ENCODE measurements at places on chromosomes 1 and 21.

- DNase-seq = no peak
Measured at GRCh38 chr1:41462680-41463004, 21.8 kb downstream of the EDN2 start.

- DNase-seq = no peak
Measured at GRCh38 chr1:220529521-220530020, 1.6 kb downstream of the MARK1 start.

DNA sequence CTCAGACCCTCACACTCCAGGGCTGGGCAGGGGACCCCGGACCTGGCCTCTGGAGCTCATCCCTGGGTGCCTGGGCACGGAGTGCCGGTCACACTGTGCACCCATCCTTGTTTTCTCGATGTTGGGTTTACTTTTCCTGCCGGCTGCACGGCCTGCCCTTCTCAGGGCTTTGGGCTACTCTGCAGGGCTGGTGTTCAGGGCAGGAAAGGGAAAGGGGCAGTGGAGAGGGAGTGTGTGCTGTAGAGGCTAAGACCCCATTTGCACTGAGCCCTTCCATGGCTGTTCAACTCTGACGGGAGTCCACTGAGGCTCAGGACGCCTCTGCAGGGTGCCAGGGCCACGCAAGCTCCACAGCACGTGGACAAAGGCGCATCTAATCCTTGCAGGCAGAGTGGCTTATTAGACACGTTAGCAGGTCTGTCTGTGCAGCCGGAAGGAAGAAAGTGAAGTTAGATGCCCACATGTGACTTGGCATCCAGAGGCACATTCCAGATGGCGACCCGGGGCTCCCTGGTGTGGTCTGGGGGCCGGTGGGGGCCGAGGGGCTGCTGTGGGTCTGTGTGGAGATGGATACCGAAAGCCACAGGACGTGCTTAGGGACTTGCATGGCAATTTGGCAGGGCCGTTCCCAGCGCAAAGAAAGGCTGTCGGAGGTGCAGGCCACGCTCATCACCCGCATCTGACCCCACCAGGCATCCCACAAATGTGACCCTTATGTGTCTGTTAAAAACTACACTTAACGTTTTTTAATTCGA lies 33.6 kb downstream of the COL18A1 start:
- DNase-seq = no peak

DNA sequence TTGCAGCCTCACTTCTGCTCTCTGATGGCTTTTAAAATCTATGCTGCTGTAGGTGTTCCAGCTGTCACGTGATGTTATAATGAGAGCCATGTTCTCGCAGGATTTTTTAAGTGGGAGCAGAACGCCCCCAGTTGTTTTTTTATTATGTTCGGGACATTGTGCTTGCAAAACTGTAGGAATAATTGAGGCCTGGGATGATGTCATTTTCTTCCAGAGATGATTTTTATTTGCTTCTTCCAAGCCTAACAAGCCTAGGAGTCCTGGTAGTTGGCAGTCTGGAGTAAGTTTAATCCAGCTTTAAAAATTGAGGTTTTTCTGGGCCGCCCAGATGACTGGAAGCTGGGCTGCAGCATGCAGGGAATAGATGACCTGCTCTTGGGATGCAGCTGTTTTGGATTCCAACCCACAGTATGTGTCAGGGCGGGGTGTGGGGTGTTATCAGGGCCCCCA lies 34.6 kb upstream of the CHIT1 start:
- no peak for DNase-seq

DNA sequence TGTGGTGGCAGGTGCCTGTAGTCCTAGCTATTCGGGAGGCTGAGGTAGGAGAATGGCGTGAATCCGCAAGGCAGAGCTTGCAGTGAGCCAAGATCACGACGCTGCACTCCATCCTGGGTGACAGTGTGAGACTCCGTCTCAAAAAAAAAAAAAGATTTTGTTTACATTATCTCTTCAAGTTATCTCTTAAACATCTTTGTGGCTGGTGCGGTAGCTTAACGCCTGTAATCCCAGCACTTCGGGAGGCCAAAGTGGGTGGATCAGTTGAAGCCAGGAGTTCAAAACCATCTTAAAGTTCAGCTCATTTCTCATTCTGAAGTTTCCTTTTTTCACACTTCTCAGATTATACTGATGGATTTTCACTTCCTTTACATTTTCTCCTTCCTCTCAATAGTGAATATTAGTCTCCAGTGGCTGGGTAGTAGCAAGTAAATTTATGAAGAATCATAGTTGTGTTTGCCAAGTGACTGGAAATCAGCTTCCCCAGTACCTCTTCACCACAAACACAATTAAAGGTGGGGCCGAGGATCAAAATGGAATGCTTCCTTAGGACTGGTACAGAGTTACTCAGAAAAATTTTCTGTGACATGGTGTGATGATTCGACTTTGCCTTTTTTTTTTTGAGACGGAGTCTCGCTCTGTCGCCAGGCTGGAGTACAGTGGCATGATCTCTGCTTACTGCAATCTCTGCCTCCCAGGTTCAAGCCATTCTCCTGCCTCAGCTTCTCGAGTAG lies 13.8 kb downstream of the PIP5K1A start:
- no peak for DNase-seq

DNA sequence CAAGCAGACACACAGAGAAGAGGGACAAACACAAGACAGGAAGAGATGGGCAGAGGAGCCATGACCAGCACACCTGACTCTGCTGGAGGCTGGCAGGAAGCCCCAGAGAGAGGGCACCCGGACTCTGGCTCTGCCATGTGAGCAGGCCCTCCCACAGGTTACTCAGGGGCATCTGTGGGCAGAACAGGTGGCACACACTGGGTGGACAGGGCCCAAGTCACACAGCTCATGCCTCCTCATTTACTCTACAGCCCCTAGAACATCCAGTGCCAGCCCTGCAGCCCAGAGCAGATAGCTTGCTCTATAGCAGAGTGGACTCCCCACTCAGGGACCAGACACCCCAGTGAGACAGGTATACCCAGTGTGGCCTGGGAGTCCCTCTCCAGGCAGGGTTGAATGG lies 28.7 kb downstream of the PACC1 start:
- no peak for DNase-seq

GRCh38 chr1:161074676-161075368 lies 5.1 kb upstream of the ARHGAP30 start:
- no peak for DNase-seq

- DNase-seq = no peak
Measured at GRCh38 chr1:87706779-87707228, 378.1 kb downstream of the LMO4 start.

DNA sequence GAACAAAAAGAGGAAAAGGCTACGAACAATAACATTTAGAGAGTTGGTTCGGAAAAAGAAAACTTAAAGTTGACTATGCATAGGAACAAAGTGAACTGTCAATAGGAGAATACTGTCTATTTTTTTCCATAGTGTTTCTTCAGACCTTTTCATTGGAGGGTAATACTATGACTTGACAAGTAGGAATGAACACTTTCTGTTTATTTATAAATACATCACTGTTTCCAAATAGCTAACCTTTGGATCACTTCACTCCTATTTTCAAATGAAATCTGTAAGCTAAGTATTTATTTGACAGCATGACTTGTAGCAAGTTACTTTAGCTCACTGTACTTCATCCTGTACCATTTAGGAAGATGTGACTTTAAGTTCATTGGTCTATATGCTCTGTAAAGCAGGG lies 221.3 kb downstream of the COL24A1 start:
- DNase-seq = no peak

- no peak for DNase-seq
Measured at GRCh38 chr1:240234485-240235210, 143.0 kb downstream of the FMN2 start.

DNA sequence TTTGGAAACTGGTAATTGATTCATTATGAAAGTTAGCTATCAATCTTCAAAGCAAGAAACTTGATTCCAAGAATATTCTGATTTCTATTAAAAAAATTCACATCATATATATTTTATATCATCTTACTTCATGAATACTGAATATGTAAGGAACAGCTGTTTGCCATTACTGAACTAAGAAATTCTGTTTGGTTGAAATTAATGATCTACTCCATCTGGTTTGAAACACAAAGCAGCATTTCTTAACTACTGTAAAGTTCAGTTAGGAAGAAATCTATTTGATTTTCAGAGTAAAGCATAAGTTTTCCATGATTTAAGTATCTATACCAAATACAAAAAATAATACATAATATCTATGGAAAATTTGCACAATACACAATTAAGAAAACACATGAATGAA lies 66.0 kb upstream of the SCYL3 start:
- DNase-seq = no peak

- DNase-seq = peak; percentile 17
Measured at GRCh38 chr1:182149411-182149965, 88.0 kb upstream of the ZNF648 start.

GRCh38 chr1:206512851-206513180 lies 5.5 kb downstream of the RASSF5 start:
- DNase-seq = no peak

DNA sequence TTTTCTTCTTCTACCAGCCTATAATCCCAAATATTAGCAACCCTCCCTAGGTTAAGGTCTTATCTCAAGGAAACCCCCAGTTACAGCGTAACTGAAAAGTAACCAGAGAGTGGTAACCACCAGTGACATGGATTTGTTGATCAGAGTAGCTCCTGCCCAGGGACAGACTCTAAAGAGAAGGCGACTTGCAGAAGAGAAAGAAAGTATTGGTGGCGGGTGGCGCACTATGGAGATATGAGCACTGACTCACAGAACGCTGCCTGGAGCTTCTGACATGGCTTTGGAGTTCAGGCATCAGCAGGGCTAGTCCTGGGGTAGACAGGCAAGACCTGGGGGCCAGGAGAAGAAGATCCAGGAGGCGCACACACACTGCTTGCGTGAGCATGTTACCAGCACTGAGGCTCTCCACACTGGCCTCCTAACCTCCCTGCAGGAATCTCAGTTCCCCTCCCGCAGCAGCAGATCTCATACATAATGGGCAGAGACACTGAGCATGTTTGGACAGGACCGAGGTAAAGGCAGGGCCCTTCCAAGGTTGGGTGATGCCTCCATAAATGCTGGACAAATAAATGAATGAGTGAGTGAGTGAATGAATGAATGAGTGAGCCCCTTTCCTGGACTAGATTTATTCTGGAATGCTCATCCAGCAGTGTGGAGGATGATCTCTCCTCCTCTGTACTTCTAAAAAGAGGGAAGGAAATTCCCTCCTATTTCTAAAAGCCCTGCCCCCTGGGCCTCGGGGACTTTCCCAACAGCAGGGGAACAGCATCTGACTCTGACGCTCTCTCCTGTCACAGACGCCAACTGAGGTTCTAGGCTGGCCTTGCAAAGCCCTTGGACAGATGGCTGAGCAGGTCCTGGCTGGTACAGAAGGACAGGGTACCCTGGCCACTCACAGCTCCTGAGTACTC lies 175.5 kb downstream of the CLIC6 start:
- DNase-seq = no peak

GRCh38 chr1:209249785-209250440 lies 333.6 kb upstream of the CAMK1G start:
- no peak for DNase-seq

- DNase-seq = no peak
Measured at GRCh38 chr1:63874278-63874880, 100.6 kb downstream of the ROR1 start.

GRCh38 chr1:46030876-46031660 lies 101.4 kb downstream of the PIK3R3 start:
- DNase-seq = no peak

- no peak for DNase-seq
Measured at GRCh38 chr1:237050185-237050584, 8.2 kb downstream of the RYR2 start.

DNA sequence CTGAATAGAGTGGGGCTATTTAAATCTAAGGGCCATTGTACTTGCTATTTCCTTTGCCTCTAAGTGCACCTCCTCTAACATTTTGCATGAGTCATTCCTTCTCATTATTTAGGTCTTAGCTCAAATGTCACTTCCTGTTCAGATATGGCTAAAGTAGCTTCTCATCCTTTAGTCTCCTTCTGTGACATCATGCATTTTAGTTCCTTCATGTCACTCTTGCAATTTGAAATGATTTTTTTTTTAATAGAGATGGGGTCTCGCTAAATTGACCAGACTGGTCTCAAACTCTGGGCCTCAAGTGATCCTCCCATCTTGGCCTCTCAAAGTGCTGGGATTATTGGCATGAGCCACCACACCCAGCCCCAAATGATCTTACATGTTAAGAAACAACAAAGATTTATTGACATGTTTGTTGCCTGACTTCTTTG lies 6.6 kb downstream of the TBX19 start:
- no peak for DNase-seq

DNA sequence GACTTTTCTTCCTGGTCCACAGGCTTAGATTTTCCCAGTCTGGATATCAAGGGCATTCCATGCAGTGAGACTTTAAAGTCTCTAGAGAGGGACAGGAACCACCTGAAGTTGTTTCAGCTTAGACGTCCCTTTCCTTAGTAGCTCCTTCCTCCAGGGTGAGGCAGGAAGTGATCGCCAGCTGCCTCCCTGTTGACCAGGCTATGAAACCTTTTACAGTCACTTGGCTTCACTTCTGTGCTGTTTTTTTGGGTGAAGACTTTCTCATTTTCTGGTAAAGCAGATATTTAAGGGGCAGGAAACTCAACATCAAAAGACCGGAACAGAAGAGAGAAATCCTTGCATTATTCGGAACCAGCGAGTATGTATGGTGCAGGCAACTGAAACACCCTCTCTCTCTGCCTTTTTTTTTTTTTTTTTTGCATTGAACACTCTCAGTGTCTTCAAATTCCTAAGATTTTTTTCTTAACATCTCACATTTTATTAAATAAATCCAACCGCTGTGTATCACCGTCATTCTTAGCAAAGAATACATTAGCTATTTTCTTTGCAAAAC lies 234.6 kb upstream of the IRF2BP2 start:
- no peak for DNase-seq

DNA sequence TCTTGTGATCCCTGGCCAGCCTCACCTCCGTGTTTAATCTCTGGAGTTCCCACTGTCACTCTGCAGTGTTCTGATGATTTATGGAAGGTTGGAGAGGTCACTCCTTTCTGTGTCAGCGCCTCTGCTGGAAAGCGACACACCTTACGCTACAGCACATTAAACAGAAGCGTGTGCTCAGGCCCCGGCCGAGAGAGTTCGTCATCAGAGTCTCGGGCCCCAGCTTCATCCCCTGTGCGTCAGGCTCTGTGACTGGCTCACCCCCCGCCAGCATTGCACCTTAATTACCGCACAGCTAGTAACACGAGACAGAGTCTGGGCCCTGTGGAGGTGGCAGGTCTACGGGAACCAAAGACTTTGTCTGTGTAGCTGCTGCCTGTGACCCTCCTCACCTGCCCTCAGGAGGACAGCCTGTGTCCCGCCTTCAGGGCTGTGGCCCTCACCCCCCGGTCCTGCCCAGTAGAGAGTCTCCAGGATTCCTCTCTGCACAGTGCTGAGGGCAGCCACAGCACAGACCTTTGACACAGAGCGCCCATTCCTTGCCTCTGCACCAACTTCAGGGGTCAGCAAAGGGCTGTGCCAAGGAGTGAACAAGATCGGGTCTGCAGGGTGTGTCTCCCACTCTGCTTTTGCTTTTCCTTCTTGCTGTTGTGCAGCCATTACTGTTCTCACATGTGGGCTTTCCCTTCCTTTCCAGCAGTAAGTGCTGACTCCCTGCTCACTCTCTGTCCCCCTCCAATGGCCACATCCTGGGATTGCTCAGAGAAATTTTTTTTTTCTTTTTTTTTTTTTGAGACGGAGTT lies 157.6 kb downstream of the PGBD5 start:
- peak; percentile 14 for DNase-seq

- no peak for DNase-seq
Measured at GRCh38 chr21:22679207-22679606, 1681.0 kb downstream of the NCAM2 start.

Data from hypothalamus (tissue), 51 donors.